ENCODE measurements at places on chromosomes 6 and 20.

DNA sequence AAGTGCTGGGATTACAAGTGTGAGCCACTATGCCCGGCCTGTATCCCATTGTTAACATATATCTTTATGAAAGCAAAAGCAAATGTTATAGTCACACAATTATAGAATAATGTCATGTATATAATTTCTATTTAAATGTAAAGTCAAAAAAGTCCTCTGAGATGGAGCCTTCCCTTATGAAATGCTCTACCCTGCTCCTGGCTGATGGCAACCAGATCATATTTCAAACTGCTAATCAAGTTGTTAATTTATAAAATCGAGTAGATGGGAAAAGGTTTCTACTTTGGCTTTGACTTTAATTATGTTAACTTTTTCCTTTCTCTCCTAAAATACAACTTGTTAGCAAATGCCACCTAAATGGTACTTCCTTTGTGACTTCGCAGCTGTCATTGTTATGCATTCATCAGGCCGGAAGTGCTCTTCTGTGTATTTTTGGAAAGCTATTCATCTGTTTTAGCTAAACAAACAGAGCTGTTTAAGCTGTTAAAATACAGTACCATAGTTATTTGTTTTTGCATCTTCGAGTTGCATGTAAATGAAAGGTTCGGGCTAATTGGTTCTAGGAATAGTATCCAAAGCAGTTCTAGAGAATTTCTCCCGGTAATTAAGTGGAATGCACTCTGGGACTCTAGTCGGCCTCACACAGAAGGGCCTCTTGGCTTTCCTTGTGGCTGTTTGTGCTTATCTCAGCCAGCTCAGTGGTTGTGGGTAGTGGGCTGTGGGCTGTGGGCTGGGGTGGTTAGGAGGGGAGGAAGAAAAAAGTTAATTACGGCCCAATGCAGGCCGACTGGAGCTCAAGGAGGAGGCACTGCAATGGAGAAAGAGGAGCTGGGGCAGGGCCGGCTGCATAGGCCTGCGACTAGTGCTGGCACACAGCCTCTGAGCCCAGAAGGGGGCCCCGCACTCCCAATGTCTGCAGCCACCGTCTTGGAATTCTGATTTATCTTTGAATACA lies 34.8 kb downstream of the SLC35D3 start:
- no peak for DNase-seq

- no peak for DNase-seq
Measured at GRCh38 chr20:62315773-62316172, 13.0 kb downstream of the ADRM1 start.

DNA sequence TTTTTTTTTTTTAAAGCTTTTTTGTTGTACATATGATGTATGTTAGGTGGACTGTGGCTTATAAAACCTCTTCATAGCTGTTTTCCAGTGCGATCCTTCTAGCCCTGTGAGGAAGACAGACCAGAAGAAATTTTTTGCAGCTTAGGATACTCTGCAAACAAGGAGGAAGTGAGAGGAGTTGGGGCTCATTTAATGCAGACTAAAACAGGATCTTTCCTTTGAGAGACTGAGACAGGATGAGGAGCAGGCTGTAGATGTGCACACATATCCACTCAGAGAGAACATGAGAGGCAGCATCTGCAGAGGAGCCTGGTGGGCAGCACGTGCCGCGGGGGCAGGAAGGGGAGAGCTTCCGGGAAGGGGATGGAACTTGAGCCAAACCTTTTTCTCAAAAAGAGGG lies 45.7 kb downstream of the PPARD start:
- DNase-seq: no peak

DNA sequence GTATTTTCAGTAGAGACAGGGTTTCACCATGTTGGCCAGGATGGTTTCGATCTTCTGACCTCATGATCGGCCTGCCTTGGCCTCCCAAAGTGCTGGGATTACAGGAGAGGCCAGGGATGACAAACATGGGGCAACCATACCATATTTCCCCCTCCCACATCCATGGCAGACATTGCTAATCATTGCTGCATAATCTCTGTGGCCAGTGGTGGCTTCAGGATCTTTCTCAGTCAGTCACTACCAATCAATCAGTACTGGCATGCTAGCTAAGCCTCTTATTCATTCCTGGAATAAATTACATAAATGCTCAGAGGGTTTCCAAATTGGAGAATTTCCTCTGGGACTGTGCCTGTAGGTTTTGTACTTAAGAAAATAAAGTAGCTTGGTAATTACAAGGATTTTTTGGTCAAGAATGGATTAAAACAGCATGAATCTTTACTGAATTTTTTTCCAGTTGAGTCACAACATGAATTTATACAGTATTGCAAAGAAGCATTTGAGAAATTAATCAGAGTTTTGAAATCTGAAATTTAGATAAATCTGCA lies 138.1 kb downstream of the FNDC1 start:
- no peak for DNase-seq
